ENCODE measurements at places on chromosomes 12 and 14.
A peak's percentile ranks its signal among the peaks of the same experiment; 100 is the strongest.

- no peak for DNase-seq
Observed at GRCh38 chr12:104623883-104624282, 167.1 kb downstream of the CHST11 start.

DNA sequence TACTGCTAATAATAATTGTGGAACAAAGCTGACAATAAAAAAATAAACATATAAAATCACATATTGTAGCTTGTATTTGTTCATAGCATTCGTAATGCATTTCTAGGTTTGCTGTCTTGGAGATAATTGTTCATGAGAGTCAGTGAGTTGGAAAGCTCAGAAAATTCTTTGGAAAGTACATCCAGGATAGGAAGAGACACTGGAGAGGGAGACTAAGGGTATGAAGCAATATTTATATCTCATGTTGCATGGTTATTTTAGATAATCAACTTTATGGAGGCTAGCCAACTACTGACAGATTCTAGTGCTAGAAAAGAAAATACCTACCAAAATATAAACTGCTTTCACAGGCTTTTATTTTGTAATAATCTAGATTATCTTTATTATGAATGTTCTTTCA, 1095.2 kb downstream of the FSCB start:
- no peak for DNase-seq

- no peak for DNase-seq
Observed at GRCh38 chr12:64461634-64462414, 9.9 kb downstream of the TBK1 start.

DNA sequence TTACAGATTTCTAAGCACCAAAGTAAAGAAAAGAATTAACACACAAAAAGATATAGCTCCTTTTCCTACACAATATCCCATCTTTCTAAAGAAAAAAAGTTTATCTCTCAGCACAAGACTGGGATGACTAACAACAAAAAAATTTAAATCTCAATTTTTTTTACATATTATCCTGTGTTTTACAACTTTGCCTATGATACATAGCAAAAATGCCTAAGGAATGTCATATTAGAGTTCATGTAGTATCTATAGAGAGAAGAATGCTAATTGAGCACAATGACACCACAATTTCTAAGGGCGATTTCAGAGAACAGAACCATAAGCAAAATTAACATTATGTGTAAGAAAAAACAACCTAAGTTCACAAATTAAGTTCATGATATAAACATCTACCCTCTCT, 16.3 kb downstream of the C2CD5 start:
- no peak for DNase-seq

GRCh38 chr12:2803635-2804392, 8.7 kb upstream of the ITFG2 start:
- DNase-seq = no peak

GRCh38 chr12:94070520-94070919, 77.9 kb upstream of the PLXNC1 start:
- DNase-seq = no peak

DNA sequence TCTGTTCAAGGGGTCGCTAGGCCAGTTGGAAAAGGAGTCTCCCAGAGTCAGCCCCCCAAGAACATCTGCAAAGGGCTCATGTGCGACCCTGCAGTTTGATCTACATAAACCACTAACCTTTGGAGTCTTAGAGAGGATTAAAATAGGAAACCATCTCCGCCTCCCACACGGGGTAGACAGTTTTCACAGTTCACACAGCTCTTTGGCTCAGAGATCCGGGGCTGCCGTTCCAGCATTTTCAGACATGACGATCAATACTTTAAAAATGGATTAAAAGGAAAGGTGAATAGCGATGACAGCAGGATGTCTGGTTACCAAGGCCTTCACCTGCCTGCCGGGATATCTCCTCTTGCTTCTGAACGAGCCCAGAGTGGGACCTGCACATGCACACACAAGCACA, 59.8 kb upstream of the BCL11B start:
- no peak for DNase-seq

DNA sequence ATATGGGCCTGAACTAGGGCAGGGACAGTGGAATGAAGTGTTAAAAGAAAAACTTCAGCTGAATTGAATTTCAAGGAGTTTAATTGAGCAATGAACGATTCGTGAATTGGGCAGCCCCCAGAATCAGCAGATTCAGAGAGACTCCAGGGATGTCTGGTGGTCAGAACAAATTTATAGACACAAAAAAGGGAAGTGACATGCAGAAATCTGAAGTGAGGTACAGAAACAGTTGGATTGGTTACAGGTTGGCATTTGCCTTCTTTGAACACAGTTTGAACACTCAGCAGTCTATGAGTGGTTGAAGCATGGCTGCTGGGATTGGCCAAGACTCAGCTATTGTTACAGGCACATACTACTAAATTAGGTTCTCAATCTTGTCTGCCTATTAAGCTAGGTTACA, 9.7 kb upstream of the TBPL2 start:
- peak; percentile 54 for DNase-seq

DNA sequence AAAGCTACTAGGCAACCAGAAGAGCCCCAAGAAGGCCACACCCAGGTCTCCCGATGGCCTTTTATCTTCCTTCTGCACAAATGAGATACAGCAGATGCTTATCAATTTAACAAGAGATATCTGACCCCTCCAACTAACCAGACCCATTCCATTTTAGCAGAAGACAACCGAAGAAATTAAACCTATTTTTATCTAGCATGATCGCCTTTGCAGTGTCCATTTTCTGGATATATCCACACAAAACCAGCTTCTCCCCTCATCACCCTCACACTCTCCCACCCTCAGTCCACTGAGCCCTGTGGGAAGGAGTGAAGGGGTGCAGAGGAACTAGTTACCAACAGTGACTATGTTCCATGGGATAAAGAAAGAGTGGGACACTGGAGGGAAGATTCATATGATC, 20.9 kb upstream of the DHRS4 start:
- peak; percentile 64 for DNase-seq

- DNase-seq = no peak
Observed at GRCh38 chr12:76942267-76942666, 63.4 kb upstream of the CSRP2 start.

DNA sequence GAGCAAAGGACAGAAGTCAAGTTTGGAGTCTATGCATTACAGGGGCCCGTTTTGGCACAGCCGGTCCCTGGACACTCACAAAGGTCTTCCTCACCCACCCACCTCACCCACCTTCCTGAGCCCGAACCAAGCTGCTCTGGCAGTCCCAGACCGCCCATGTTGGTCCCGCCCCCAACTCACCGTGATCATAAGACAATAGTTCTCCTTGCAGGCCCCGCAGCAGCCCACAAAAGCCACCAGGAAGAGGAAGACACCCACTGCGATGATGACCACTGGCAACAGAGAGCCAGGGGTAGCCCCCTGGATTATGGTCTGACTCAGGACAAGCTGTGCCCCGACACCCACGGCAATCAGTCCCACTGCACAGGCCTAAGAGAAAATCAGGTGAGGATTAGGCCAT, 1.8 kb downstream of the CD63 start:
- DNase-seq = no peak

DNA sequence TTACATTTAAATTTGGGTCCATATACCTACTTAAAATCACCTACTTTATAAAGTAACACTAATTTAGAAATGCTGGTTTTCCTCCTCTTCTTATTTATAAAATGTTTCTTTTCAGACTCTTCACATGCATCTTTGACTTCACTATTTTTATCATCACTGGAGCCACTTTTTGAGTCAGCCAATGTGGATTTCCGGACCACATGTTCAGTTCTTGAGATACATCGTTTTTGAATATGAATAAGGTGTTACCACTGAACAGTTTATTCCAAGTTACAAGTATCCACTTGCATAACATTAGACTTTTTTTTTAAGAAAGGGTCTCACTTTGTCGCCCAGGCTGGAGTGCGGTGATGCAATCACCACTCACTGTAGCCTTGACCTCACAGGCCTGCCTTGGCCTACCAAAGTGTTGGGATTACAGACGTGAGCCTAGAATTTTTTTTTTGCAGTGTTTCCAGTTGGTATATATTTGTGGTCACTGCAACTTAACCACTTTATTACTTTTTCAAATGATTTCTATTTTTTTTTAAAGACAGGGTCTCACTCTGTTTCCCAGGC, 5.7 kb downstream of the FNTB start:
- DNase-seq = no peak

- no peak for DNase-seq
Observed at GRCh38 chr12:125193376-125194152, 128.3 kb downstream of the AACS start.

DNA sequence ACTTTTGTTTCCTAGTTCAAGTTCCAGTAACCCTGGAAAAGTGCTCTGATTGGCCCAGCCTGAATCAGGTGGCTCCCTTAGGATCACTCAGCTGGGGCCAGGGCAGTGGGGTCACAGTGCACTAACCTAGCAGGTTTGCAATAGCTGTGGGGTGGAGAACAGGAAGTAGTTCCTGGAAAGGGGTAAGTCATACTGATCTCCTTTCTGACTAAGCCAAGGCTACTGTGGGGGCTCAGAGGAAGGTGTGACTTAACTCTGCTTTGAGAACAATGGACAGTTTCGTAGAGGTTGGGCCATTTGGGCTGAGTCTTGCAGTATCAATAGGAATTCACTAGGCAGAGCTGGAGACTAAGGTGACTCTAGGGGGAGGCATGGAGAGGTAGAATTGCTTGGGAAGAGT, 89.4 kb downstream of the KIF26A start:
- DNase-seq = no peak

DNA sequence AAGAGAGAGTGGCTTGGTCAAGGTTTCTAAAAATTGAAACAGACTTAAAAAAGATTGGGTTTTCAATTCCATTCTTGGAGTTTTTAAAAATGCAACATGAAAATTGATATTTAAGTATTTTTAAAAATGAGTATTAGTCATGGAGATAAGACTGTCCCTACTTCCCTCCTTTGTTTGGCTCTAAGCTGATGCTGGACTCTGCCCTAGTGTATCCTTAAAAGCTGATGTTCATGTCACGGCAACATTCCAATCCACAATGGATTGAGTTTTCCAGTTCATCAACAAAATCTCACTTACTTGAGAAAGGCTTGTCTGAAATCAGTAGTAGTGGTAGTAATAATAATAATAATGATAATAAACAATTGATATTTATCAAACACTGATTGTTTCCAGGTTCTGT, 119.0 kb upstream of the SLC38A2 start:
- no peak for DNase-seq

- peak; percentile 16 for DNase-seq
Observed at GRCh38 chr12:73159954-73160353, 887.8 kb downstream of the TRHDE start.

GRCh38 chr14:24971255-24971654, 78.7 kb downstream of the STXBP6 start:
- DNase-seq = no peak

DNA sequence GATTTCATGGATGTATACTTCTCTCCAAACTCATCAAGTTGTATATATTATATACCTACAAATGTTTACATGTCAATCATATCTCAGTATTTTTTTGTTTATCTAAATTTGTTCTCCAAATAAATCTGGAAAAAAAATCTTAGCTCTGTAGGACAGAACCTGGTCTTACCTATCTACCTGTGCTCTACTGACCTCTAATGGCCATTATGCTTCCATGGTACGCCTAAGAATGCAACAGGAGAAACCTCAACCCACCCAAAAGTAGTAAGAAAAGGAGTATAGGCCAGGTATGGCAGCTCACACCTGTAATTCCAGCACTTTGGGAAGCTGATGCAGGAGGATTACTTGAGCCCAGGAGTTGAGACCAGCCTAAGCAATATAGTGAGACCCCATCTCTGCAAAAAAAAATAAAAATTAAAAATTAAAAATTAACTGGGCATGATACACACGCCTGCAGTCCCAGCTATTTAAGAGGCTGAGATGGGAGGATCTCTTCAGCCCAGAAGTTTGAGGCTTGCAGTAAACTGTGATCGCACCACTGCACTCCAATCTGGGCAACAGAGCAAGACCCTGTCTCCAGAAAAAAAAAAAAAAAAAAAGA, 8.7 kb downstream of the OR11H4 start:
- peak; percentile 62 for DNase-seq

GRCh38 chr12:97324471-97324870, 138.1 kb upstream of the RMST start:
- DNase-seq = no peak

DNA sequence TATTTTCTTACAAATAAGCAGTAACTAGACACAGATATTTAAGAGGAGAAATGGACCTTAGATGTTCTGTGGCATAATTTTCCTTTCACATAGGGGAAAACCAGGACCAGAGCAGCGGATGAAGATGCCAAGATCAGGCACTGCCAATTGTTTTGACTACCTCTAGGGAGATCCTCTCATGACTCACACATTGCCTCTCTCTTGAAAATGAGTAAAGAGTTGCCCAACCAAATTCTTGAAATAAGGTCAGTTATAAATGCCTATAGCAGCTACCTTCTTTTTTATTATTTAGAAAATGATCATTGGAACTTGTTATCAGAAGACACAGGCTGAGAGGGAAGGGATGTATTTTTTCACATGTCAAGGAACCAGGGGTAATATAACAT, 263.4 kb upstream of the PLEKHG7 start:
- DNase-seq = no peak

GRCh38 chr12:95365912-95366311, 108.0 kb upstream of the METAP2 start:
- no peak for DNase-seq

DNA sequence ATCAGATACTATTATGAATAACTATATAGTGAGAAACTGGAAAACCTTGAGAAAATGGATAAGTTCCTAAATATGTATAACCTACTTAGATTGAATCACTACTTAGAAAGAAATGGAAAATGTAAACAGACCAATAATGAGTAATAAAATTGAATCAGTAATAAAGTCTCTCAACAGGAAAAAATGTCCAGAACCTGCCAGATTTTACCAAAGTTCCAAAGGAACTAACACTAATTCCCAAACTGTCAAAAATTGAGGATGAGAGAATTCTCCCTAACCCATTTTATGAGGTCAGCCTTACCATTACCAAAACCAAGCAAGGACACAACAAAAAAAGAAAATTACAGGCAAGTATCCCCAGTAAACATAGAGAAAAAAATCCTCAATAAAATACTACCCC, 272.0 kb downstream of the RPAP3 start:
- DNase-seq = no peak

DNA sequence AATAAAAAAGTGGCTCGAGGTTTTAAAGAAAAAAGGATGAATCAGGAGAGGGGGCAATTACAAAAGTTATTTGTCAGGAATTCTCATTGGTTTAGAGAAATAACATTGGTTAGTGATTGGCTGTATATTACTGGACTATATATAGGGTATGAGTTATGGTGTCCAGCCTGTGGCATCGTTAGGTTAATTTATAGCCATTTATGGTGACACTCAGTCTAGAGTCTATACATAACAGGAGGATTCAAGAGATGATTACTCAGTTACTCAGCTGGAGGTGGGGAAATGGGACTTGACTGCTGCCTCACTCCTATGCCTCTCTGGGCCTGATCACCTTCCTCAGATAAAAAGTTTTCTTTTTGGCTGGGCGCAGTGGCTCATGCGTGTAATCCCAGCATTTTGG, 25.6 kb upstream of the NFYB start:
- no peak for DNase-seq

All from hematopoietic multipotent progenitor cell treated with erythropoietin and hydrocortisone succinate and interleukin-3 and kit ligand, for 4 days (in vitro differentiated cells).